ENCODE measurements at places on chromosomes 6 and 20. TPM values are rescaled to one million over a fixed set of nuclear protein-coding genes. Genes with fewer than 3 reads are reported as not detected.

- no peak for DNase-seq
Measured at GRCh38 chr6:36035225-36035624, 7.6 kb downstream of the MAPK14 start.

GRCh38 chr20:5548902-5549599 is 201.2 kb upstream of the SHLD1 start:
- DNase-seq, result no peak

KCNG1 gene
- total RNA-seq, result 2.1 TPM

BPIFA1 gene
- total RNA-seq, result not detected

GRCh38 chr6:139153855-139154254 is 19.0 kb downstream of the HECA start:
- no peak for DNase-seq
